ENCODE measurements at places on chromosomes 3 and 15.

- DNase-seq: no peak
Measured at GRCh38 chr3:185767002-185767688, 57.7 kb downstream of the IGF2BP2 start.

GRCh38 chr15:77030928-77031375, 36.0 kb downstream of the PSTPIP1 start:
- DNase-seq: no peak

DNA sequence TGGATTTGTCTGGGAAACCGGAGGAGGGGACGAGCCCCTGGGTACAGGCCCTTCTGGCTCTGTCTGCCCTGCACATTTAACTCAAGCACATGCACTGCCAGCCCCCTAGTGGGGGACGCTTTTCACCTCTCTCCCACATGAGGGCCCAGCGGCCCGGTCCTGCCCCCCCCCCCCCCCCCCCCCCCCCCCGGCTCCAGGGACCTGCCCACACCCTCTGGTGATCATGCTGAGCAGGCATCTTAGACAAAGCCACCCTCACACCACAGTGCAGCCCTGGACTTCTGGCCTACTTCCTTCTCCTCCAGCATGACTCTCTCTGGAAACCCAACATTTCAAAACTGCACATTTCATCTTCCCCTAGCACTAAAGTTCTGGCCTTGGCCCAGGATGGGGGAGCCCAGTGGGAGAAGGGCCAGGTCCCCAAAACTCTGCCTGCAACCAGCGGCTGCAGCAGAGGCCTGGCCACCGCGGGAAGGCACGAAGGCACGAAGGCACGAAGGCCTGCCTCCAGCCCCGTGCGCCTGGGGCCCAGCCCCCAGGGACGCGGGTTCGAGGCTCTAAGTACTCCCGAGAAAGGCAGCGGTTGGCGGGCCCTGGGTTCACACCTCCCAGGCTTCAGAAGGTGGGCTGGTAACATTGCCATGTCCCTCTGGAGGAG, 14.1 kb downstream of the KLF15 start:
- DNase-seq: no peak

DNA sequence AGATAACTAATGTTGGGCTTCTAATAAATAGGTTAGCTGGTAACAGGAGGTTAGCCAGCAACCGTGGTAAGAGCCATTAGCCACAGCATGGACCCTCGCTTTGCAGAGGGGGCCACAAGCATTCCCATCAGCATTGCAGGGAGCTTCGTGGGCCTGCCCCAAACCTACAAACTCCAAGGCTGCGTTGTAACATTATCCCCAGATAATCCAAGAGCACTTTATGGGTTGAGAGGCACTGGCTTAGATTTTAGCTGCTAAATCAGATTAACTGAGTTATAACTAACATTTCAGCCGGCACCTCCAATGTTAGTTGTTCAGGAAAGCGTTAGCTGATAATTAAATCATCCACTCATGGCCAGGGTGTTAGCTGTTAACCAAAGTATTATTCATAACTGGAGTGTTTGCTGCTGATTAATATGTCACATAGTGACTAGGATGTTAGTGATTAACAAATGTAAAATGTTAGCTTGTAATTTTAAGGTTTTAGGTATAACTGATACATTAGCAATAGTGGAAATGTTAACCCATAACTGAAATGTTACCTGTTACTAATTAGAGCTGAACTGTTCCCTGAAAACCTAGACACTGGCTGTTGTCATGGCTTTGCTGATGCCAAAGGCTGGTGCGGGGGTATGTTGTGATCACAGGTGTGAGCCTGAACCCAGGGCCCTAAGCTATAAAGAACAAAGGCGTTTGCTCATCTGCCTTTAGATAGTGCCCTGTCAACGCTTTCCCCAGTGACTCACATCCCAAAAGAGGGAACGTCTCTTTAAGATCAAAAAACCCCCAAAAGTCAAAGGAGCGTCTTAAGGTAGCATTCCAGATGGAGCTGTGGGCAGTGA, 56.2 kb downstream of the SLC6A6 start:
- DNase-seq: peak; percentile 19

DNA sequence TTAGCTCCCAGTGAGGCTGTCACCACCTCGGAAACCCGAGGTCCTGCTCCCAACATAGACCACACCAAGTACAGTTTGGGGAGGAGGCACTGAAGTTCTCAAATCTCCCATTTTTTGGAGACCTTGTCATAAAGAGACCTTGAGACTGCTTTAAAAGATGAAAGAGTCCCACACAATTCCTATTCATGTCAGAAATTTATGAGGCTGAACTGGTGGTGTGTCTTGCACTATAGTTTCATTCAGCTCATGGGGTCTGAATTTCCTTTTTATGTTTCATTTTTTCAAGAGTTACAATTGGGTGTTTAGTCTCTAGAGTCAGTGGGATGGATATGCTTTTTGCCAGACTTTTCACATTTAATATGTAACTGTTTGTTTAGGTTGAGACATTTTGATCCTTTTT, 318.1 kb upstream of the LRRFIP2 start:
- no peak for DNase-seq

DNA sequence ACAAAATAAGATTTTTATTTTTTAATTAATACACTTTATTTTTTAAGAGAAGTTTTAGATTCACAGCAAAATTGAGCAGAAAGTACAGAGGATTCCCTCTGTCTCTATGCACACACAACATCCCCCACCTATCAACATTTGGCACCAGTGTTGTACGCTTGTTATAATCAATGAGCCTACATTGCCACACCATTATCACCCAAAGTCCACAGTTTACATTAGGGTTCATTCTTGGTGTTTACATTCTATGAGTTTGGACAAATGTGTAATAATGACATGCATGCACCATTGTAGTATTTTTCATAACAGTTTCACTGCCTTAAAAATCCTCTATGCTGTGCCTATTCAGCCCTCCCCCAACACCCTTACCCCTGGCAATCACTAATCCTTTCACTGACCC, 51.3 kb upstream of the TTBK2 start:
- DNase-seq: no peak

DNA sequence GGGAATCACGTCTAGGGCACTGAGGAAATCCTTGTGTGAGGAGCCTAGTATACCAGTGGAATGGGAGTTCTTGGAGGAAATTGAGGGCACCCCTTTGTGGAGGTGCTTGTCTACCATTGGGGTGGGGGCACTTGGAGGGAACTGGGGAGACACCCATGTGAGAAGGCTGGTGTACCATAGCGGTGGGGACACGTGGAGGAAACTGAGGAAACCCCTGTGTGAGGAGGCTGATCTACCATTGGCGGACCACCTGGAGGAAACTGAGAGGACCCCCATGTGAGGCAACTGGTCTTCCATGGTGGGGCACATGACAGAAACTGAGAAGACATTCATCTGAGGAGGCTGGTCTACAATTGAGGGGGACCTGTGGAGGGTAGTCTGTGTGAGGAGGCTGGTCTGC, 164.5 kb downstream of the FBLN2 start:
- no peak for DNase-seq

DNA sequence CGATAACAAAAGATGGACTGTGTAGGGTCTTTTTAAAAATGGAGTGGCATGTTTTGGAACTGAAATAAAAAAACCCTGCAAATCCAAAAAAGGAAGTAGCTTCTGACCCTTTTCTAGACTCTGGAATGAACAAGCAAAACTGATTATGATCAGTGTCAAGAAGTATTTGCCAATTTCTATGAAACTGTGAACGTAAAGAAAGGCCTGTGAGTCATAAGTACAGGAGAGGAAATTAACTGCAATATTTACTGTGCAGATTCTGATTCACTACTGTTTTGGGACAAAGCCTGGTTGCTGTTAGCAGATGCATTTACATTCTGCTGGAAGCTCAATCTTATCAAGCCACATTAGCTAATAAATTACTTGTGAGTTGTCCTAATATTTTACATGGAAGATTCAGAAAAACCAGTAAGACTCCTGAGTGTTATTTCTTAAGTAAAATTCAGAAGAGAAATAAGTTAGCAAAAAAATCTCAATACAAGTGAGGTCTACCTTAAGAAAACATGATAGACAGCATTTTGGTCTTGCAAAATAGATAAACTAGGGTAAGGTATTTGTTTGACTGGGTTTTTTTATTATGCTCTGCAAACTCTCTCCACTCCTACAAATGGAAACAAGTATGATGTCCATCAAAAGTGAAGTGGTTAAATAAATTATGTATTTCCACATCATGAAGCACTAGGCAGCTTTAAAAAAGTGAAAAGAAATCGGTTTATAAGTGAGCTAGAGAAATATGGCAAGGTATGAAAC, 90.2 kb upstream of the LMOD3 start:
- no peak for DNase-seq

DNA sequence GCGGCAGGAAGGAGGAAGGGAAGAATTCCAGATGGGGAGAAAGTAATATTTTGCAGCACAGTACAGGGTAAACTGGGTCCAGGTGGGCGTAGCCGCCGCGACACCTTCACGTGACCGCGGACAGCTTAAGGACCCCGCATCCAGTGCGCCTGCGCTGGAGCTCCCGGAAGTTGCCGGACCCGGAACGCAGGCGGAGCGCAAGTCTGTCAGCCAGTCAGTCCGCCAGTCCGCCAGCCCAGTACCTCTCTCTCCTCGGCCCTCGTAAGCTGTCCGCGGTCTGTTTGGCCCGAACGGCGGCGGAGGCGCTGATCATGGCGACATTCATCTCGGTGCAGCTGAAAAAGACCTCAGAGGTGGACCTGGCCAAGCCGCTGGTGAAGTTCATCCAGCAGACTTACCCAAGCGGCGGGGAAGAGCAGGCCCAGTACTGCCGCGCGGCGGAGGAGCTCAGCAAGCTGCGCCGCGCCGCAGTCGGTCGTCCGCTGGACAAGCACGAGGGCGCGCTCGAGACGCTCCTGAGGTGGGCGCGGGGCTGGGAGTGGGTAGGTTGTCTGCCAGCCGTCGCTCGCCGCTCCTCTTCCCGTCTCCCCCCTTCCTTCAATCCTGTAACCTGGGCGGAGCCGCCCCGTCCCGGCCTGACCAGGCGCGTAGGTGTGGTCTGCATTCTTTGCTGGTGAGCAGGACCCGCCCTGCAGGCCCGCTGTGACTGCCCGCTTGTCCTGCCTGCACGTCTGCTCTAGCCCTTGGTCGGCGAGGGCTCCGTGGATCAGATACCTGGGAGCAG, at the start of gene PDCD6IP:
Gene PDCD6IP, plus strand, starts transcription at position 213 of the 784 bp plus-strand sequence. Its CDS starts 99 bp downstream, at position 312.
- DNase-seq: peak; percentile 93

DNA sequence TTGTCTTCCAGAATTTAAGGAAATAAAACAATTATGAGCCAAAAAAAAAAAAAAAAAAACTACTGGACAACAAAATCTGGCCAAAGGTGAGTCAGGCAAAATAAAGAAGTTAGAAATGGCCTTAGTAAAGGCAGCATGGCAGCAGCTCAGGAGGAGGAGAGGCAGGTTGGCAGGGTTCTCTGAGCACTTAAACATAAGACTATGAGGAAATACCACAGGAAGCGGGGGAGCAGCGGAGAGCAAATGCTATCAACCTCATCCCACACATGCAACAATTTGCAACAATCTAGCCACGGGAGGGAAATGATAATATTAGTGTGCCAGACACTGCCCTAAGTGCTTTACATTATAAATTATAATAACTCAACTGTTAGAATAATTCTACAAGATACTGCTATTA, 247.3 kb upstream of the NSMCE3 start:
- DNase-seq: no peak

DNA sequence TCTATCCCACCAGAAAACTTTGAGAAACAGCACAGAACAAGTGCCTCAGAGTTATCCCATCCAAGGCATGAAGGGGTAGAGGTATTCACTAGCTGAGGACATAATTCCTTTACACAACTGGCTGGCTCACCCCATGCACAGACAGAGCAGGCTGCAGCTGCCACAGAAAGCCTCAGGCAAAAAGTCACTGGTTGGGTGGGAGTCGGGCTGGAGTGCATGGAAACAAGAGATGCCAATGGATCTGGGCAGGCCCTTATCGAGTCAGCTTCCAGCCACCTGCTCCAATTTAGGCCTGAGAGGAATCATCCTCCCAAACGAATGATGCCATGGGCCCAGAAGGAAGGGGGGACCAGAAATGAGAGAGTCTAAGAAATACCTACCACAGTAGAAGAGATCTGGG, 83.0 kb downstream of the RSL24D1 start:
- no peak for DNase-seq

DNA sequence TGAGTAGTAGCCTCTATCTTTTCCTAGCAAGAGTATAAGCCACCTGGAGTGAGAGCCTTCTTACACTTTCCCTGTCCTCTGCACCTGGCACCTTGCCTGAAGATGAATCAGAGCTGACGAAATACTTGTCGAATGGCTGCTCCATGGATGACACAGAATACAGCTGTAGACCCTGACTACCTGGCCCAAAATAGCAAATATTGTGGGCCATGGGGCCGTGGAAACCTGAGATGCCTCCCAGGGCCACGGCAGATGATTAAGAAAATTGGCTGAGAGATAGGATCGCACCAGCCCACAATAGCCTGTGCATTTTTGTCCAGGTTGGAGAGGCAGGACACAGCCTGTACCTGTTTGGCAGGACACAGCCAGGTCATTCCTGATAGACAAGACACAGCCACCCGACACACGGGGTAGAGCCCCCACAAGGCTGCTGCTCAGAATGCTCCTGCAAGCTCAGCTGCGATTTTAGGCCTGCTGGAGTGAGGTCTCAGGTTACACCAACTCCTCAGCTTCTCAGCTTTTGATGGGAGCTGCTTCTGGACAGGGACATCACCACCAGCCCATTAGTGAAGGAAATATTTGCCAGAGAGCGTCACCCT, 22.9 kb upstream of the TPM1 start:
- DNase-seq: no peak

GRCh38 chr15:95973566-95974256, 356.8 kb upstream of the NR2F2 start:
- no peak for DNase-seq

DNA sequence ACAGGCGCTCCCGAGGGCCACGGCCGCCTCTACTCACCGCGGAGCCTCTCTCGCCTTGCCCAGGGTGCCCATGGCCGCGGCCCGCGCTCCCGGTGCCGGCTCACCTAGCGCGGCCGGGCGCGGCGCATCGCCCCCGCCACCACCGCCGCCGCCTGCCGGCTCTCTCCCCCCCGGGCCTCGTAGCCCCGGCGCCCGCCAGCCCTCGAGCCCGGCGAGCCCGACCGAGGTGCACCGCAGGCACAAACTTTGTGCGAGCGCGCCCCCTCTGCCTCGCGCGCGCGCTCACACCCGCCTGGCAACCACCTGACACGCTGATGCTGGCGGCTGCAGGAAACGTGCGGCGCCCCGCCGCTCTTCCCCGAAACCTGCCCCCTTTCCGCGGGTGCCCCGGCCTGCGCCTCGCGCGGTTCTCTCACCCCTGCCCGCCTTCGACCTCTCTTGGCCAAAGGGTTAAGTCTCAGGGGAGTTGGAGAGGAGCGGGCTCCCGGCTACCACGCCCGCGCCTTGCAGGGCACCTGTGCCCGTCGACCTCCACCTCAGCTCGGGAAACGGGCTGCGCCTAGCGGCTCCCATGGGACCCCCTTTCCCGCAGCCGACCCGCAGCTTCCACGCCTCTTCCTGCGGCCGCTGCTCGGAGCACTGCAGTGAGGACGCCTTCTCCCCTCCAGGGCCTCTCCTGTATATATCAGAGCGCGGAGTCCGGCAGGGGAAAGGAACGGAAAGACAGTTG, at the start of gene RASGRP1:
Gene RASGRP1, minus strand, starts transcription at position 258 of the 730 bp plus-strand sequence. Its CDS starts 186 bp downstream, at position 72.
- peak; percentile 89 for DNase-seq

GRCh38 chr15:70127288-70127746, 29.6 kb upstream of the TLE3 start:
- DNase-seq: no peak

GRCh38 chr3:31937225-31937624, 43.8 kb downstream of the OSBPL10 start:
- DNase-seq: no peak
